ENCODE measurements at places on chromosomes 1 and 21.
A peak's percentile ranks its signal among the peaks of the same experiment; 100 is the strongest.

GRCh38 chr1:198320759-198321158, 164.0 kb downstream of the NEK7 start:
- DNase-seq: no peak

DNA sequence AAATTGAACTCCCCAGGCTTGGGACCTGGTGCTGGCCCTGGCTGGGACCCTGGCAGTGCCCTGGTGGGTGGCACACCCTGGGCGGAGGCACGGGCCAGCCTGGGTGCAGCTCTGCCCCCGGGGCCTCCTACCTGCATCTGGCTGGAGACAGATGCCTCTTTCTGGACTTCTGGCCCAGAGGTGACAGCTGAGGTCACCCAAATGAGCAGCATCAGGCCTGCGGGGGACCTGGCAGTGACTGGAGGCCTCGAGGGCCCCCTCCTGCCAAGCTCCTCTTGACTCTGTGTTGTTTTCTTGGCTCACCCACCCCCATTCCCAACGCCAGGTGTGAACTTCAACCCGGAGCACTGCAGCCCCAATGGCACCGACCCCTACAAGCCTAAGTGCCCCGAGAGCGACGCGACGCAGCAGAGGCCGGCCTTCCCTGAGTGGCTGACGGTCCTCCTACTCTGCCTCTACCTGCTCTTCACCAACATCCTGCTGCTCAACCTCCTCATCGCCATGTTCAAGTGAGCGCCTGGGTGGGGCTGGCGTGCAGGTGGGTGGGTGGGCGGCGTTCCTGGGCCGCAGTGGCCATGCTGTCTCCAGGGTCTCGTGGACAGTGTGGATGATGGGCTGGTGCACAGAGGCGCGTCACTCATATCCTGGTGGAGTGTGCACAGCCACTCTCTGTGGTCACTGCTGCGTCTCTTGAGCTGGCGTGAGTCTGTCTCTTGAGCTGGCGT, 41.6 kb upstream of the LRRC3 start:
- DNase-seq: no peak

DNA sequence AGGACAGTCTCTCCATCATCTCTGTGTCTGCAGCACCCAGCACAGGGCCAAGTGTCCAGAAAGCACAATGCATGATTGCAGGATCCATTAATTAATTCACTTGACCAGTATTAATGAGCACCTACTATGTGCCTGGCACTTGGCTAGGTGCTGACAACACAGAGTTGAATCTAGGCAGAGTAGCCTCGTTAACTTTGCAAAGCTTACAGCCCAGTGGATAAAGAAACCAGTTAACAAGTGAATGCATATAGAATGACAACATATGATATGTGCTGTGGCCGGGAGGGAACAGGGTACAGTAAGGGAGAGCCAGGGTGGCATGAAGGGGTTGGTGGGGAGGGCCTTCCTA, 10.9 kb downstream of the SLC1A7 start:
- DNase-seq: no peak

DNA sequence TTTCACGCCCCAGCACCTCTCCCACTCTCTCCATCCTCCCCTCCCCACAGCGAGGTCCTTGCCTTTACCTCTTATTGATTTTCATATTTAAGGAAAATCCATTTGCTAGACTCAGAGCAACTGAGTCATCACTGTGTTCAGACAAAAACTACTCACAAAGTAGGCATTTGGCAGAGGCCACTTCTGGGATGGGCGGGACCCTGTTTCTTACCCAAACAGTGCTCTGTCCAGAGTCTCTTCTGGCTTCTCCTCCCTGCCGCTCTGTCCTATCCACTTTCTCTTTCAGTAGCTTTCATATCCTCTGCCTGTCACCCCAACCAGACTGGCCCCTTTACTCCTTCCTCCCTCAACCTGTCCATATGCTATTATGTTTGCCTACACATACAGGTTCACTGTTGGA, 2.4 kb upstream of the NAV1 start:
- DNase-seq: no peak

GRCh38 chr1:110601332-110601731, 4.8 kb downstream of the KCNA2 start:
- DNase-seq: no peak

DNA sequence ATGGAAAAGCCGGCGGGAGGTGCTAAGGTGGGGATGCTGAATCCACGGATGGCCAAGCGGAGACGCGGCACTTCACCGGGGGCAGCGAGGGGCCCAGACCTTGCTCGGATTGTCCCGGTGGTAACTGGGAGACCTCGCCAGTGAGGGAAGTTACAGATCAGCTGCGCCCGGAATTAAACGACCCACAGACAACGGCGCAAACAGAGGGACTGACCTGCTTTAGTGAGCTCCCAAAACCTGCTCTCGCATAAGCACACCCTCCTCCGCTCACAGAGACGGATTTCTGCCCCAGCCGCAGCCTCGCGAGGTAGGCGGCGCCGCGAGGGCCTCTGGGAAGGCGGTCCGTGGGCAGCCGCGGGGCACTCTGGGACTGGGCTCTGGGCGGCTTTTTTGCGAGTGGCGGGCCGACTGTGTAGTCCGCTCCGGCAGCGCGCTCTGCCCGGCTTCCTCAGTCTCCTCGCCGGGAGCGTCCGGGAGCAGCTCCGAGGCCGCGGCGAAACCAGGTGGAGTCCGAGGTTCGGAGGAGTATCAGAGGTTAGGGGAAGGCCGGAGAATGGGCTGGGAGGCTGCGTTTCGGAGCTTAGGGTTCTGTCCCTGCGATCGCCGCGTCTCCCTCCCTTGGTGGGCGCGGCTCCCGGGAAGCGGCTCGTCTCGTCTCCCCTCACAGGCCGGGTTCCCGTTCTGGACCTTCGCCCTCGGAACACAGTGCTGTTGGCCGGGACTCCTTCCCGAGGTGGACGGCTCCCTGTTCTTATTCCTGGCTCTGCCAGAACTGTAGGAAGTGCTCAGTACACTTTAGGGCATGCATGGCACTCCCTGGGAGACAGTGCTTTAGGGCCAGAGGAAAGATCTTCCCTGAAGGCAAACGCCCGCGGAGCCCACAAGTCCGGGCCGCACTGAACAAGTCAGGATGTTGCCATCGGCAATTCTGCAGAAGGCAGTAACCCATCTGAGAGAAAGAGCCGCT, at the start of gene EXO5:
Gene EXO5 (plus strand): TSS at position 393 of the 967 bp plus-strand sequence. CDS start 5,778 bp downstream, outside the sequence.
- DNase-seq: peak; percentile 99

DNA sequence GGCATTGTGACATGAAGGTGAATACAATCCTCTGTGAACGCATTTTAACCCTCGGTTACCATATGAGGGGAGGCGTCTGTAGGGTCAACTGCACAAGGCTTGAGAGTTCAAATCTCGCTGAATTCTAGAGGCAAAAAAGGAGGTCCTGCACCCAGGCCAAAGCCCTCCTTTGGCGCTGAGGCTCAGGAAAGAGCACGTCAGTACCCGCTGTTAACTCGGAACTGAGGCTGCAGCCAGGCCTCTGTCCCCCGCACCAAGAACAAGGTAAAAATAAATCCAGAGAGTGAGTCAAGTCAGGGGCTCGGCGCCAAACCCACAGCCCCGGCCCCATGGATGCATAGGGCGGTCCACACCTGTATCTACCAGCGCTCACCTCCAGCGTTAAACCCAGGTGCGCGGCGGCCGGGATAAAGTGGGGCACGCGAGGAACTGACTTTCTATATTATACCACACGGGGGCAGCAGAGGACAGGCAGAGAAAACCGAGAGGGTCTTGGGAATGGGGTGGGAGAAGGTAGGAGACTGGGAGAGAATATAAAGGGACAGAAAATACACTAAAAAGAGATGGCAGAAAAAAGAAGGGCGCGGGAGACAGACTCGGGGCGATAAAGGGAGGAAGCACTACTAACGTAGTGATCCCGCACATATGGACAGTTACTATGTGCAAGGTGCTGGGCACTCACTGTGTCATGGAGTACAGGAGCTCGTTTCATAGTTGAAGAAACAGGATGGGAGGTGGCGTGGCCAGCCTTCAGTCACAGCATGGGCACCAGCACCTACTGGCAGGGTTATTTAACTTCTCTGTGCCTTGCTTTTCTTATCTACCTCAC, 54.9 kb downstream of the DMRTA2 start:
- peak; percentile 48 for DNase-seq

DNA sequence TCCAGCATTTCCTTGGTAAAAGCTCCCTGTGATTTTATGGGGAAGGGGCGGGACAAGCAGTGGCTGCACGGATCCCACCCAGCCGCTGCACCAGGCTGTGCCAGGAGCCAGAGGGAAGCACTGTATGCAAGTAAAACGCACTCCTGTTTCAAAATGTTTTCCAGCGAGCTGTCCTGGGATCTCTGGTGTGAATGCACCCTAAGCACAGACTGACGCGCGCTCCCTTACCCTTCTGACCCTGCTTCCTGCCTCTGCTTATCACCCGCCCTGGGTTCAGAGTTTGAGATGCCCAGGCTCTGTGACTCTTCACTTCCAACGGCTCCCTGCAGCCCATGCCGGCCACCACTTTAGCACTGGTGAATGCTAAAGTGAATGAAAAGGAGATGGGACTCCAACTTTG, 131.2 kb downstream of the RHOU start:
- DNase-seq: no peak

DNA sequence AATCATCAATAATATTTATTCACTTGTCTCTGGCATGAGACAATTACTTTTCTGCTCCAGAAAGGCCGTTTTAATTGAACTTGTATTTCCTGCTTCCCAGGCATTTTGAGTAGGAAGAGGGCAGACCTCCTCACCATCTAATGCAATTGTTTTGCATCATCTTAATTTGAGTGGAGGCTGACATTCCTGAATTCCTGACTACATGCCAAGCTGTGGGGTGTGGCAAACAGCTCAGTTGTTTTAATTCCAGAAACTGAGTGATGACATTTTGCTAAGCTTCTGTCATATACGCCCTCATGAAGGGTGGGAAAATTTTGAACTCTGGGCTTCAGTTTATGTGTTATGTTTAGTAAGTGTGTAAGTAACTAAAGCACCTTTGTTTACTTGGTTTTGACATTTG, 125.4 kb upstream of the USP25 start:
- no peak for DNase-seq

- peak; percentile 96 for DNase-seq
These were observed 575 bp downstream of the RRAGC start for GRCh38 chr1:38858833-38859560.

DNA sequence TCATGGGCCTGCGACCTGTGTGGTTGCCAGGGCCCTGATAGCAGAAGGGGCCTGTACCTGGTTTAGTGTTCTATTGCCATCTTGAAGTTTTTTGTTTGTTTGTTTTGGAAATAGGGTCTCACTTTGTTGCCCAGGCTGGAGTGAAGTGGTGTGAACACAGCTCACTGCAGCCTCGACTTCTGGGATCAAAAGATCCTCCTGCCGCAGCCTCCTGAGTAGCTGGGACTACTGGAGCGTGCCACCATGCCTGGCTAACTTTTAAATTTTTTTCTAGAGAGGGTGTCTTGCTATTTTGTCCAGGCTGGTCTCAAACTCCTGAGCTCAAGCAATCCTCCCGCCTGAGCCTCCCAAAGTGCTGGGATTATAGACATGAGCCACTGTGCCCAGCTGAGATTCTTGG, 72.9 kb downstream of the UBE2T start:
- no peak for DNase-seq

- no peak for DNase-seq
These were observed 33.3 kb downstream of the HMGB4 start for GRCh38 chr1:33897092-33897725.

DNA sequence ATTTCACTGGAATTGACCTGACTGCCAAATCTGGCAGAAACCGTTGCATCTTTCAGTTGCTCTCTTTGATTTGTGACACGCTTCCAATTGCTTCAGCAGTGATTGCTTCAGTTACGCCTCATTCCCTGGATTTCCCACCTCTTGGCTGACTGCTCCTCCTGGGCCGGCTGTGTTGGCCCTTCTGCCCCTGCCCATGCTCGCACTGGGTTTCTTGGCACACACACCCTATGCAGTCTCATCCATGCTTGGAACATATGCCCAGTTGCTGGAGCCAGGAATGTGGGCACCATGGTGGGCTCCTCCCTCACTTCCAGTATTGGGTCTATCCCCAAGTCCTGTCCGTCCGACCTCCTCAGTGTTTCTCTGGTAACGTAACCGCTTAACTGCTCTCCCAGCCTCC, 2.2 kb upstream of the ZBTB21 start:
- DNase-seq: no peak

GRCh38 chr1:241557551-241558193, 25.5 kb downstream of the KMO start:
- no peak for DNase-seq
